ENCODE measurements at places on chromosomes 5 and 9. TPM values are rescaled to one million over a fixed set of nuclear protein-coding genes. Genes with fewer than 3 reads are reported as not detected.

Gene PCDHB12
- polyA plus RNA-seq, result 6.3 TPM

Gene CER1
- 0.11 TPM for polyA plus RNA-seq

Gene SPARC
- polyA plus RNA-seq, result 2,491 TPM

Gene AQP7
- 15.3 TPM for polyA plus RNA-seq

Gene DNAI1
- 5.7 TPM for polyA plus RNA-seq

Gene IL3
- polyA plus RNA-seq, result not detected

- DNase-seq, result no peak
Observed at GRCh38 chr5:83510260-83510659, 38.7 kb downstream of the VCAN start.
